ENCODE measurements at places on chromosomes 3 and 15.

DNA sequence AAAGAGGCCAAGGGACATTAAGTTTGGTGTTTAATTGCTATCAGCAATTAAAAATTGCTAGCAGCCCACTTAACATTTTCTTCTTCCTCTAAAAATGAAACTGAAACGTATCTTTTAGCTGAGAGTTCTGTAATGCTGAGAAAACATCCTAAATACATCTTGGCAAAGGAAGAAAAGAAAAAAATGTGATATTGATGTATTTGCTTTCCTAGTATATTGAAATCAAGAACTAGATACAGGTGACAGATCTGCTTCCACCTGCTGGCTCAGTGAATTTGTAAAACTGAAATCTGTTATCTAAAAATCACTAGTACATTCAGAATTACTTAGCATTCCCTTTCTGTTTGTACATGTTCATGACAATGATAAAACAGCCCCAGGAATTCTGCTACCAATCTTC lies 283.2 kb downstream of the ZBTB20 start:
- no peak for DNase-seq

DNA sequence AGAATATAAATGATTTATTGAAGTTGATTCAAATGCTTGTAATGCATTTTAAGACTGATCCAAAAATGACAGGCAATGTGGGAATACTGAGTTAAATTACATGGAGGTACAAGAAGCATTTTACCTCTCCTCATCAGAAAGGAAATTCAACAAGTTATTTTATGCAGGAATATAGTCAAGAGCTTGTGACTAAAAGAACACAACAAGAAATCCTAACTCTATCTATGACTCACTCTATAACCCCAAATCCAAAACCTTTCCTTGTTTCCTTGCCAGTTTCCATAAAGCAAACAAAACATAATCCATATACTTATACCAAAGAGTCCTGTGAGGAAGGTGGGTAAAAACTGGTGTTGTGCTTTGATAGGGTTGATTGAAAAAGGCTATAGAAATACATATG lies 30.8 kb downstream of the SIN3A start:
- DNase-seq, result no peak

DNA sequence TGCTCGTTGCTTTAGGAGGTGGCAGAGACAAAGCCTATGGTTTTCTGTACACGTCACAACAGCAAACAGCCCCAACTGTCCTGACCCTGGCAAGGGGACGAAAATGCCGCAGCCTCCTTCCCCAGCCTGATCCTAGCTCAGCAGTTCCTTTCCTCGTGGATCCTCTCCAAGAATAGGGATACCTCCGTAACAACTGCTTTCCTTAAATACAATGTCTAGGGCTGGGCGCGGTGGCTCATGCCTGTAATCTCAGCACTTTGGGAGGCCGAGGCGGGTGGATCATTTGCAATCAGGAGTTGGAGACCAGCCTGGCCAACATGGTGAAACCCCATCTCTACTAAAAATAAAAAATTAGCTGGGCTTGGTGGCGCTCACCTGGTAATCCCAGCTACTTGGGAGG lies 17.0 kb downstream of the MAP6D1 start:
- no peak for DNase-seq

GRCh38 chr3:44833394-44833793 lies 28.3 kb upstream of the TMEM42 start:
- DNase-seq, result no peak

DNA sequence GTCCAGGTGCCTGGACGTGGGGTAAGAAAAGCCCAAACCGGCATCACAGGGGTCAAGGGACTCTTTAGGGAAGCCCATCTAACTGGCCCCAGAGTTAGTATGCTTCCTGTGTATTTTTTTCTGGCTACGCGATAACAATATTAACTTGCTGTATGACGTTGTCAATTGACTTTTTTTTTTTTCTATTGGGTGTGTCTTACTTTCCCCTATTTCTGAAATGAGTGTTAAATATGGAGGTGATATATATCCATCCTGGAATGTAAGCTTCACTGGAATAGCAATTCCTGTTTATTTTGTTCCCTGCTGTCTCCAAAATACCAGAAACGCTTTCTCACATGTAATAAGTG lies 598 bp upstream of the GMNC start:
- no peak for DNase-seq

GRCh38 chr3:149560001-149560400 lies 85.5 kb downstream of the TM4SF4 start:
- no peak for DNase-seq

GRCh38 chr15:74631408-74631807 lies 15.8 kb downstream of the CLK3 start:
- DNase-seq, result no peak

Data from activated T-cell treated with anti-CD3 and anti-CD28 coated beads for 1 hour (primary cell).